T-helper 1 cell (primary cell): ENCODE measurements at places on chromosomes 6 and 20.

DNA sequence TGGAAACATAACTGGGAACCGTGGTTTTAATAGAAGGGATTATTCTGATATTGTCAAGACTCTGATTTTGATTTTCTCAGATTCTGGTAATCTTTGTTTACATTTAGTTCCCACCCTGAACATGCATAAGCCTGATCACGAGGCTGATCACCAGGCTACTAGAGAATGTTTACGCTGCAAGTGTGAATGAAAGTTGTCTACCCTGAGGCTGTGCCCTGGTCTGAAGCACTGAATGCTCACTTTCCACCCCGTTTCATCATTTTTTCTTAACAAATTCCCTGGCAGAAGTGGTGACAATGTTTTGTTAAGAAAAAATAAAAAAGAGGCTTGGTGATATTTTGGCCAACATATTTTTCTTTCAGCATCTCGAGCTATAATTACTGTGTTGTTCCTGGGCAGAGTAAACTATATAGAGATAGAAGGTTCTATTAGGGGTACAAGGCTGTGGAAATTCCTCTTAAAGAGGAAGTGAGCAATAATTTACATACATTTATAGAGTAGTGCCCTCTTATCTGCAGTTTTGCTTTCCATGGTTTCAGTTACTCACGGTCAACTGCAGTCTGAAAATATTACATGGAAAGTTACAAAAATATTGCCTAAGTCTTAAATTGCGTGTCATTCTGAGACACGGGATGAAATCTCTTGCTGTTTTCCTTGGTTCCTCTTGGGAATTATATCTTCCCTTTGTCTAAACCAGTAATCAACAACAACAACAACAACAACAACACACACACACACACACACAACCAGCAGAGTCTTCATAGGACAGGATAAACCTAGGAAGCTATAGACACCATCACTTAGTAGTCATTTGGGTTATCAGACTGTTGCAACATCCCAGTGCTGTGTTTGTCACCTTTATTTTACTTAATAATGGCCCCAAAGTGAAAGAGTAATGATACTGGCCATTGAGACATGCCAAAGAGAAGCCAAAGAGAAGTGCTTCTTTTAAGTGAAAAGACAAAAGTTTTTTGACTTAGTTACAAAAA, 566.6 kb upstream of the CITED2 start:
- DNase-seq, result no peak

- no peak for DNase-seq
Observed at GRCh38 chr6:152984513-152984872, 1.7 kb upstream of the FBXO5 start.

GRCh38 chr6:106508834-106509233, 120.5 kb downstream of the RTN4IP1 start:
- DNase-seq, result no peak

DNA sequence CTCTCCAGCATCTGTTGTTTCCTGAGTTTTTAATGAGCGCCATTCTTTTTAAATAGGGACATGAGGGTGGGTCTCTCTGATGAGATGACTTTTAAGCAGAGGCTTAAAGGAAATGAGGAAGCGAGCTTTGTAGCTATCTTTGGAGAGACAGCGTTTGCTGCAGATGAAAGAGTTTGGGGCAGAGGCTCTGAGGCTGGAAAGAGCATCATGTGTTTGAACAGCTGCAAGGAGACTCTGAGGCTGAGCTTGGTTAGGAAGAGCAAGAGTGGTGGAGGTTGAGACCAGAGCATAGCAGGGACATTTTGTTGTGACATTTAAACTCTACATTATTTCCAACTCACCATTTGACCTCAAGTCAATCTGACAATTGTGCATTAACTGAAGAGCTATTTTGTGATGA, 38.3 kb upstream of the TMX4 start:
- DNase-seq, result no peak

DNA sequence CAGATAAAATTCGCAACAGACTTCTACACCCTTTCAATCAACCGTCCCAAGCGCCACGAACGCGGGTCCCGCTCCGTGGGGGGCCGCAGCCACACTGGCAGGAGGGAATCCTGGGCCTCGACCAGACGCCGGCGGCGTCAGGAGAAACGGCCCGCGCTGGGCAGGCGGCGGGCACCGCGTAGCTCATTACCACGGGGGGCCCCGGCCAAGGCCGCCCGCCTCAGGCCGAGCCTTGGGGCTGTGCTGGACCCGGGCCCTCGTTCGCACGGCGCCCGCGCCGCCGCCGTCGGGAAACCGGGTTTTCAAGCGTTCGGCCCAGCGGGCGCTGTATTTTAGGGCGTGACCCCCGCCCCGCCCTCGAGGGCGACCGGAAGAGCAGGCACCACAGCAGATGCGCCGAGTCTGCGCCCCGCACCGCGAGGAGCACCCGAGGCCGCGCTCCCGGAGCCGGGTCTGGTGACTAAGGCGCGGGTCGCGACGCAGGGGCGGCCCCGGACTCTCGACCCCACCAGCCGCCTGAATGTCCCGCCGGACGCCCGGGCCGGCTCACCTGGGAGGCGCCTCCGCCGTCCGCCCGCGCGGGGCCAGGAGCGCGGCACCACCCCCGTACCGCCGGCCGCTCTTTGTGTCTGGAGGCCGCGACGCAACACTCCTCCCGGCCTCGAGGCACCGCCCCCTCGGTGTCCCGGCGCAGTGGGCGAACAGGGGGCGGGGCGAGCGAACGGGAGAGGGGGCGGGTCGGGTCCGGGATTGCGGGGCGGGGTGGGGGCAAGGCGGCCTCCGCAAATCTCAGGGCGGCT, at the start of gene NINL:
Gene NINL (minus strand): TSS at position 627 of the 800 bp plus-strand sequence. CDS start 58,944 bp downstream, outside the sequence.
- DNase-seq, result peak; percentile 27

- no peak for DNase-seq
Observed at GRCh38 chr20:47143657-47144056, 212.8 kb downstream of the ZMYND8 start.

- no peak for DNase-seq
Observed at GRCh38 chr20:57195469-57196100, 70.9 kb downstream of the BMP7 start.

- DNase-seq, result no peak
Observed at GRCh38 chr20:44435630-44436335, 39.9 kb upstream of the TTPAL start.

DNA sequence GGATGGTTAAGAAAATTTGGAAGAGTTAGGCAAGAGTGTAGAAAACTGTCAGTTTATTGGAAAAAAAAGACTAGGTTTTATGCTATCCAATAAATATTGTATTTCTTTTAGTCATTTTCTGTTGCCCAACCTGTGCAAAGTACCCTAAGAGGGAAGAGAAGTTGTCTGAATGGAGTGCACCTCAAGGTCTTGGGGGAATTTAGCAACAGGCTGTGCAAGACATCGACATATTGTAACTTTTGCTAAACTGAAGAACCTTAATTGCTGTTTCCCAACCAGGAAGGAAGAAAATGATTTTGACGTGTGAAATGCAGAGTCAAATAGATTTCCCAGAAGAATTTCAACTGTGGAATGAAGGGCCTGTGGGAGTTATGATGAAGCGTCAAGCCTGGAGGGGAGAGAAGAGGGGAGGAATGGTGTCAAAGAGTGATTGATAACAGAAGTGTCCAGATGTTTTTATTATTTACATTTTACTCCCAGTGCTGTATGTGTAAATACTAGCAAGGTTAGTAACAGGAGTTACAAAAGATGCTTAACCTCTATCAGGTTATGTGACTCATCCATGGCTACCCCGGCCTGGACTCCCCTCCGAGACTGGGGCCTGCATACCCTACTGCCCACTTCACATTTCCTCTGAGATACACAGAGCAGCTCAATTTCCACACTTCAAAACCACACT, 246.8 kb downstream of the MYLK4 start:
- DNase-seq, result no peak

GRCh38 chr6:126672649-126673048, 332.7 kb downstream of the CENPW start:
- DNase-seq, result no peak

DNA sequence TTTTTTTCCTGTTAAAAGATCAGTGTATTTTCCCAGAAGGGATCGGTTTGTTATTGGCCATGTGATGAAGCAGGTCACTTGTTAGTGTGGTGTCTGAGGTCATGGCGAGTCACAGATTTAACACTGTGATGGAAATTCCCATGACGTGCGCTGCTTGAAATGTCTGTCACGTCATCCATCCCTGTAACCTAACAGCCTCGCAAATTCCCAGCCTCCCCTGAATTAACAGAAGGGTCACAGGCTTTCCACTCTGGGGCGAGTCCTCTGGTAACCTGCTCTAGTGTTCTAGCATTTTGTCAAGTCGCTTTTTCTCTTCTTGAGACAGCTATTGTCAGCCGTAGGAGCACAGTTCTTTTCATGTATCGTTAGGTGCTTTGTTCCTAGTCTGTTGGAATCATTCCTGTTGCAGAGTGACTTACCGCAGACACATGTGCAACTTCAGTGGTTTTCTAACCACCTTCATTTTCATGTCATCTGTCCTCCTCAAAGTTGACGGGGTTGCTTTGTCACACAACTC, 137.2 kb downstream of the MAP3K4 start:
- DNase-seq, result no peak

- no peak for DNase-seq
Observed at GRCh38 chr6:21103626-21104224, 489.8 kb upstream of the SOX4 start.

GRCh38 chr6:33241968-33242367, 29.7 kb downstream of the VPS52 start:
- DNase-seq, result peak; percentile 39

DNA sequence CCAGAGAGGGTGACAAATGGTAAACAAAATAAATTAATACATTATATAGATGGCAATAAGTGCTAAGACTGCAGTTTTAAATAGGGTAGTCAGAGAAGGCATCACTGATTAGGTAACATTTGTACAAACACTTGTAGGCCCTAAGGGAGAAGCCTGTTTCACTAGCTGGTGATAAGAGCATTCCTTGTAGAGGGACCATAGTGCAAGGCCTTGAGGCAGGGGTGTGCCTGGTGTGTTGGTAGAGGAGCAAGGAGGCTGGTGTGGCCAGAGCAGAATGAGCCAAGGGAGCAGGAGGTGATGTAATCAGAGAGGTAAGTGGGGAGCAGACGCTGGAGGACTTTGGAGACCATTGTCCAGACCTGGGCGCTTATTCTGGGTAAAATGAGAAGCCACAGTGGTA, 70.7 kb downstream of the ANKRD6 start:
- no peak for DNase-seq

DNA sequence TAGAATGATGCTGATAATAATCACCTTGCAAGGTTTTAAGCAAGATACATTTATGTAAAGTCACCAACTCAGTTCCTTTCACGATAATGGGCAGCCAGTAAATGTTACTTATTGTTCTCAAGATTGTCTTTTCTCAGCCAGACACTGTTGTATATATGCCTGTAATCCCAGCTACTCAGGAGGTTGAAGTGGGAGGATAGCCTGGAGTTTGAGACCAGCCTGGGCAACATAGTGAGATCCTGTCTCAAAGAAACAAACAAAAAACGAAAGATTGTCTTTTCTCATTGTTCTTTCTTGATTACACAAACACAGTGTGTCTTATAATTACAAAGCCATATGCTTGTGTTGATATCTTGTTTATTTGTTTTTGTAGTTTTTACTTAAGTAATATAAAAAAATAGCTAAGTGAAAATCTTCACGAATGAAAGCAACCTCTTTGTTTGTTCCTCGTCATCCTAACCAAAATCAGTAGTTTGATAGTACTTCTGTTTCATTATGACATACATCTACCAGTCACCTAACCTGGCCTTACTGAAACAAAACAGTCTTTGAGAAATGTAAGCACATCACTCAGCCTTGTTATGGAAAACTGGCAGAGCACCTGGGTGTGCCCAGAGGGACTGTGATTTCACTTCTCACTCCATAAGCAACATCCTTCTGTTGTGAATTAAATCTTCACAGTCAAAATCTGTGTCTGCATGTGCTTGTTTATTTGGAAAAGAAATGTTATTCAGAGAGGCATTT, 436.2 kb upstream of the SOX4 start:
- no peak for DNase-seq

DNA sequence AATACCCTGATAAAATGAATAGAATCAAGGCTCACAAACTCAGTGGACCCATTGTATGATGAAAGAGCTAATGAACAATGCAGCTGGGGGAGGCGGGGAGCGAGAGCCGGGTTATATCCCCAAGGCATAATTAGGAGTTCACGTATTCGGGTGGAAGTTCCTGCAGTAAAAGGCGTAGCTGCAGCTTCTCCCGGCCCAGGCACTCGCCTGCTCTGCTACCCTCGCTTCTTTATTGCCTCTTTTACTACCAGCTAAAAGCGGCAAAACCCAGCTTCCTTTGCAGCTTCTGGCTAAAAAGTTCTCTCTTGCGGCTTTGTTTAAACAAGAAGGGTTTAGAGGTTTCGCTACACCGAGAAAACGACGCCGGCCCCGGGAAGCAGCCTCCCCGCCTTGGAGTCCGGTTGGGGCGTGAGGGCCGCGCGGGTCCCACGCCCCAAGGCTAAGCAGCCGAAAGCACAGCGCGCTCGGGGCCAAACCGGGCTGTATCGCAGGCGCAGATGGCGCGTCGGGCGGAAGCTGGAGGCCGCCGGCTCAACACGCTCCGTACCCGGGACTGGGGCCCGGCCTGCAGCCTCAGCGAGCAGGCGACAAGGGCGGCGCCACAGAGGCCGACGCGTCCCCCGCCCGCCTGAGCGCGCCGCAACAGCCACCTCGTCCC, 1.6 kb downstream of the ZBTB2 start:
- DNase-seq, result peak; percentile 42

GRCh38 chr6:125544819-125545218, 204.6 kb upstream of the HEY2 start:
- no peak for DNase-seq

DNA sequence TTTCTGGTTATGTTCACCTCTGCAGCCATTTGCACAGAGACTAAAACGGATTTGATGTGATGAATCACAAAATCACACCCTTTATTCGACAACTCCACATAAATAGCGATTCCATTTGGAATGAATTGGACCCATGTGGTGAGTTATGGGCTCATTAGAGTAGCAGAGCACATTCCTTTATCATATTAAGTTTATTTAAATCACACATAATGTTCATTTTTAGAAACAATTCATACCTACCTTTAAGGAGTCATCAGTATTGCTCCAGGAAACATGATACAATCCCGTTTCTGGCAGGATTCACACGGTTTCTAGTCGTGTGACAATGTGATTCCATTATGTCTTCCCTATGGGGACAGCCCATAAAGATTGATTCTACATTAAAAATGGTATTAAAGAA, 303.5 kb downstream of the CDH4 start:
- no peak for DNase-seq

DNA sequence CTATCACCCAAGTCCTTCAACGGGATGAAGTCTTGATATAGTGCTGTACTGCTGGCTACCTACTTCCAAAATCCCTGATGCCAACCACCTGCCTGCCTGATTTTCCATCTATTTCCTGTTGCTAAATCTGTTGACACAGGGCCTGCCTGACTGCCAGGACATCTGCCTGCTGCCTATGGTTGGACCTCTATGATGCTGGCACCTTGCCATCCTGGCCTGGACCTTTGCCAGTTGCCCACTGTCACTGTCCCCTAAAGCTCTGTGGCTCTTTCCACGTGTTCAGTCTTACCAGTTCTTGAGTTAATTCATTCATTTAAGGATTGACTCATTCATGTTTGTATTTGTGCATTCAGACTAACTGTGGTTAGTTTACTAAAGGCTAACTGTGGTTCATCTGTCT, 9.2 kb upstream of the RGS17 start:
- DNase-seq, result no peak
